GDM1 (cell line): ENCODE measurements at places on chromosomes 16 and 17.

DNA sequence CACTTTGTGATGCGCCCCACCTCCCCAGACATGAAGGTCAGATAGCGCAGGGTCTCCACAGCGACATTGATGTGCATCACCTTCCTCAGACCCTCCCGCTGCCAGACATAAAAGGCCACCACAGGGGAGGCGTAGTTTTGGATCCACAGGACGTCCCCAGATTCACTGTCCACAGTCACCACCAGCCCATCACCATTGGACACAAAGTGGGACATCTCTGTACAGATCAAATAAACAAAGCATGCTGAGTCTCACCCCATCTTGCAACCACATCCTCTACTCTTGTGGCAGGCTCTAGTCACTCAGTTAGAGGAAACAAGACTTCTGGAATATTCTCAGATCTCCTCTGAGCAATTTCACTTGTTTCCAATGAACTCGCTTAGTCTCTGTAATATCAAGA, 46.3 kb upstream of the ICAM2 start:
- DNase-seq = no peak

DNA sequence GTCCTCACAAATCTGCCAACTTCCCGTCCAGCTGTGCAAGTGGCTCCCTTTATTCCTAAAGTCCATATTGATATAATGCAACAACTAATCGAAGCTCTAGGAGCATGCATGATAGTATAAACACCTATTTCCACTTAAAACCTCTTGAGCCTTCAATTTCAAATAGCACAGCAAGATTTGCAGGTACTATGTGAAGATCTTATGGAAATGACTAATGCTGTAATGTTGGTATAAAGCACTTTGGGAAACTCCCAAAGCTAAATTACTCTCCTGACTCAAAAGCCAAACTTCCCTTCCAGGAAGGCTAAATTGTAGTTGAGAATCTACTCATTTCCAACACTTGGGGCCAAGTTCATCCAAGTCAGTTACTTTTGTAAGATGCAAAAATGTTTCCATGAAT, 287.6 kb upstream of the CDH11 start:
- no peak for DNase-seq

- DNase-seq = no peak
Observed at GRCh38 chr17:27919079-27919478, 25.9 kb upstream of the LYRM9 start.

GRCh38 chr16:58034774-58035173, 9.2 kb downstream of the MMP15 start:
- DNase-seq = no peak

DNA sequence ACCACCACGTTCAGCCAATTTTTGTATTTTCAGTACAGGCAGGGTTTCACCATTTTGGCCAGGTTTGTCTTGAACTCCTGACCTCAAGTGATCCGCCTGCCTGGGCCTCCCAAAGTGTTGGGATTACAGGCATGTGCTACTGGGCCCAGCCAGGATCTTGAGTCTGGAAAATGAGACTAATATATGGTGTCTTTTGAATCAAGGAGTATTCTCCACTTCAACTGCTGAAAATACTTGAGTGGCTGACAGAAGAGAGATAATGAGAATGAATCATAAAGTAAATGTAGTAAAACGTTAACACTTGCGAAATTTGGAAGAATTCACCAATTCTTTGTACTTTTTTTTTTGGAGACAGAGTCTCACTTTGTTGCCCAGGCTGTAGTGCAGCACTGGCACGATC, 16.6 kb downstream of the SMYD4 start:
- DNase-seq = no peak

GRCh38 chr16:25411396-25412081, 153.9 kb upstream of the ZKSCAN2 start:
- DNase-seq = no peak

DNA sequence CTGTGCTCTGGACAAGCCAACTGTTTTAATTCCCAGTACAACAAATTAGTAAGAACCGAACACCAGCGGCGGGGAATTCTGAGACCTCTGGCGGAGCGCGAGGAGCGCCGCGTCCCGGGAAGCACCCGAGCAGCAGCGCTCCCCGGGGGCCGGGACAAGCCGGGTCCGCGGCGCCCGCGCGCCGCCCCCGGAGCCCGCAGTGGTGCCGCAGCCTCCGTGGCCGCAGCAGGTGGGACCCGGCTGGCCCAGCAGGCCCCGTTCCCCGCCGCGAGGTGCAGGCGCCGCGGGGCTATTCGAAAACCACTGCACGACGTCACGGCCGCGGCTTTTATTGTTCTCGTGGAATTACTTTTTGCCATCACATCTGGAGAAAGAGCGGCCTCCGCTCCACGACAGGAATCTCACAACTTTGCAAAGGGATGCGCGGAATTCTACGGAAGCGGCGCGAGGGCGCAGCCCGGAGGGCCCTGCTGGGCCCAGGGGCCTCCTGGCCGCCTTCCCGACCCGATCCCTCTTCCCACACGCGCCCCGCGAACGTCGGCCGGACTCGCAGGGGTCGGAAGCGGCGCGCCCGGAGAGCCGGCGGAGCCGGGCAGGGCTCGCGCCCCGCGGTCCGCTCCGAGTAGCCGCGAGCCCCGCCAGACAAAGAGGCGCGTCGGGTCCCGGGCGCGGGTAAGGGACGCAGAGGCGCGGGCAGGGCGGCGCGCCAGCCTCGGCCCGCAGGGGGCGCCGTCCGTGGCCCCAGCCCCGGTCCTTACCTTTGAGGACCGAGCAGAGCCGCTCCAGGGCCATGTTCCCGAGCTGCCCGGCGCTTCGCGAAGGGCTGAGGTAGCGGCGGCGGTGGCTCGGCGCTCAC, 696 bp downstream of the NETO2 start:
- peak; percentile 71 for DNase-seq

- no peak for DNase-seq
Observed at GRCh38 chr17:1423456-1424135, 23.6 kb upstream of the YWHAE start.

GRCh38 chr16:22312897-22313781, 15.9 kb downstream of the POLR3E start:
- no peak for DNase-seq

- peak; percentile 16 for DNase-seq
Observed at GRCh38 chr16:3654249-3654991, at the start of gene DNASE1. Gene DNASE1, plus strand, starts transcription at chr16:3654691. Its CDS starts 683 bp downstream, at chr16:3655374.

GRCh38 chr17:49005140-49005539, 8.0 kb downstream of the IGF2BP1 start:
- no peak for DNase-seq

DNA sequence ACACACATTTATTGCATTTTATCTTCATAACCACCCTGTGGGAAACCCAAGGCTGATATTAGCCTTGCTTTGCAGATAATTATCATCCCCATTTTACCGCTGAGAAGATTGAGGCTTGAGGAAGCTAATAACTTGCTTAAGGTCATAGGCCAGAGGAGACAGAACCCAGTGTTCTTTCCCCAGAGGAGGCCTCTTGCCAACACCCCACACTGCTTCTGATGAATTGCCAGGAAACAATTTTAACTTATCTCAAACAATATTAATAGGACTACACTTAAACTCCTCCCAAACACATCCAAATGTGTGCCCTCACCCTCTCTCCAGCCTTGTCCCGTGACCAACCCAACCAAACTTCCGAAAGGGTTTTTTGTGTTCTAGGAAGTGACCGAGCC, 2.1 kb upstream of the SPG7 start:
- no peak for DNase-seq

DNA sequence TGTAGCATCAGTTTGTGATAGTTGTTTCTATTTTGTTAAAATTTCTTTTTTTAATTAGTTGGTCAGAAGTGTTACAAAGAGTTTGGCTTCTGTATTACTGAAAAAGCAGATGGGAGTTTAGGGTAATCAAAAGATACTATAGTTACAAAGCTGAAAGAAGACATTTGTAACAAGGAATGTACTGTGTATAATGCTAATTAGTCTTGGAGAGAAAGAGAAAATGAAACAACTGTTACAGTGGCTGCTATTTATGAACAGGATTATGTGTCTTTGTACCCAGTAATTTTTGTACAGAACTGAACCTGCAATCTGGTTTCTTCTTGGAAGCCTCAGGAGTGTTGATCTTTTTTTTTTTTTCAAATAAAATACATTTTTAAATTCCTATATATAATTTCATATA, 14.3 kb downstream of the GDPD1 start:
- DNase-seq = no peak

DNA sequence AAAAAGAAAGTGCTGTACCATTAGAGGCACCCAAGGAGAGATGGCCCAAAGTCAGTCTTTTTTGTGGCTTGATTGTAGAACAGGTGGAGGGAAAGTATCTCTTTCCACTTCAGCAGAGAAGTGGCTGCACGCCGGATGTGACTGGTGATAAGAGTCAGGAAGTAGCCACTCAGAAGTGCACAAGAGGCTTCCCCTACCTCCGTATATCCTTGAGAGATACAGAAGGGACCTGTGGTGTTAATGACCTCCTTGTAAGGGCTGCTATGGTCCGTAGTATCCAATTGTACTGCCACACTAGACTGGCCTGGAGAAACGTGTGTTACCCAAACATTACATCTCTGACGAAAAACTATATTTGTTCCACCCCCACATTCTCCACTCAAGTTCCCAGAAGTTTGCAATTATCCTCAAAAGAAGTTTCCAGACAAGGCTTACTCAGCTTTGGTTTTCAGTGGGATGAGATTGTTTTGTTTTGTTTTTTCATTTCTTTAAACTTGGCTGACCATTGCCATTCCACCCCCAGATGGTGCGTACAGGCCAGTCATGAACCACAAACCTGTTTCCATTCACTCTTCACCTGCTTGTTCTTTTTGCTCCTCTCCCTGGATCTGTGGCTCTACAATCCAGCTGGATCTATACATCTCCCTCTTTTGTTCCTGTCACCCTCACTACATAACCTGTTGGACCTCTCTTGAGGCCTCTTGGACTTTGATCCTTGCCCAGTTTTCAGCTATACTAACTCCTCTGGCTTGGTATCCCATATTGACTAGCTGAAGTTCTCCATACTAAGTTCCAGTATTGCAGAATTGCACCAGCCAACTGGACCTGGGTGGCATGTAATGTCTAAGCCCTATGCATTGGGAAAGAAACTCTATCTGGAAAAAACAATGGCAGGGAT, 20.7 kb upstream of the MED13 start:
- DNase-seq = no peak

- no peak for DNase-seq
Observed at GRCh38 chr16:7315813-7316212, 16.8 kb upstream of the RBFOX1 start.

DNA sequence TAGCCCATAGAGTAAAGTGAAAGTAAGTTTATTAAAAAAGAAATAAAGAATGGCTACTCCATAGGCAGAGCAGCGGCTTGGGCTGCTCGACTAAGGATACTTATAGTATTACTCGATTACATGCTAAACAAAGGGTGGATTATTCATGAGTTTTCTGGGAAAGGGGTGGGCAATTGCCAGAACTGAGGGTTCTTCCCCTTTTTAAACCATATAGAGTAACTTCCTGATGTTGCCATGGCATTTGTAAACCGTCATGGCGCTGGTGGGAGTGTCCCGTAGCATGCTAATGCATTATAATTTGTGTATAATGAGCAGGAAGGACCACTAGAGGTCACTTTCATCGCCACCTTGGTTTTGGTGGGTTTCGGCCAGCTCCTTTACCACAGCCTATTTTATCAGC, 13.3 kb upstream of the GAS7 start:
- no peak for DNase-seq
